Uterus (tissue), 4 donors: ENCODE measurements at places on chromosomes 5 and 9.

DNA sequence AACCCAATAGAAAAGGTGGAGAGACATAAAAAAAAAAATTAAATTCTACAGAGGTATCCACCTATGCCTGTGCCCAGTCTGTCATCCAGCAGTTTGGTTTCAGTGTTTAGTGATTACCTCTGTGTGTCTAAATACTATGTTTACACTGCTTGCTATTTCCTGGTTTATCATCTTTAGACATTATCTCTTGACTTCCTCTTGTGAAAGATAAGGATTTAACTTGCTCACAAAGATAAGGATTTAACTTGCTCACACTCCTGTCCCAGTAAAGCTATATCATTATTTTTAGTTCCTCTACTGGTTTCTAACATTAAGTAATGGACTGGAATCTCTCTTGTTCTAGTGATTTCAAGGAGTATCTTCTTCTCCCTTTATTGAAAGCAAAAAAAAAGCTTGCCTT is 53.9 kb upstream of the ZFR start:
- DNase-seq, result no peak

DNA sequence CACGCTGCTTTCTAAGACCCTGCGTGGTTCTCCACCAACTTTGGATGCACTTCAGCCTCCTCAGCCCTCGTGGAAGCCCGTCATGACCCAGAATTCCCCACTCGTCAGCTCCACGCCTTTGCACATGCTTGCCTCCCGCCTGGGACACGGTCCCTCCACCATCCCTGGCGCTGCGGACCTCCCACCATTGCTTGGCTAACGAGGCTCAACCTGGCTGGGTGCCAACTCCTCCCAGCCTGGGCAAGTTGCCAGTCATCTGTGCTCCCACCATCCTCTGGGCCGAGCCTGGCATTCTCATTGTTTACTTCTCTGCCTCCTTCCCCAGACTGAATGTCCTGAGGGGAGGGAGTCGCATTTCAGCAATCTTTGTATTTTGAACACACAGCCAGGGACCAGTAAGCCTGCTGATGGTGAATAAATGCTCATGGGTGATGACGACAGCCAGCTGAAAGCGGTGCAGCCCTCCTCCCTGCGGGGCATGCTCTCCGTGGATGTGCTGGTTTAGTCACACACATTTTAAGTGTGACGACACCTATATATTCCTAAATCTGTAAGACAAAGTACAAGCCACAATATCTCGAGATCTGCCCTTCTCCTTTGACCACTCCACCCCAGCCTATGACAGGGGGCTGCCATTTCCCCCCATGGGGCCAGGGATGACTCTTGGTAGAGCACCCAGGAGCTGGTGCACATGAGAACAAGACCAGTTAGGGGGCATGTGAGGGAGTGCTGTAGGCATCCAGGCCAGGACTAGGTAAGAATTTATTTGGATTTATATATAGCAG is 37.6 kb downstream of the ANKRD33B start:
- peak; percentile 89 for DNase-seq

DNA sequence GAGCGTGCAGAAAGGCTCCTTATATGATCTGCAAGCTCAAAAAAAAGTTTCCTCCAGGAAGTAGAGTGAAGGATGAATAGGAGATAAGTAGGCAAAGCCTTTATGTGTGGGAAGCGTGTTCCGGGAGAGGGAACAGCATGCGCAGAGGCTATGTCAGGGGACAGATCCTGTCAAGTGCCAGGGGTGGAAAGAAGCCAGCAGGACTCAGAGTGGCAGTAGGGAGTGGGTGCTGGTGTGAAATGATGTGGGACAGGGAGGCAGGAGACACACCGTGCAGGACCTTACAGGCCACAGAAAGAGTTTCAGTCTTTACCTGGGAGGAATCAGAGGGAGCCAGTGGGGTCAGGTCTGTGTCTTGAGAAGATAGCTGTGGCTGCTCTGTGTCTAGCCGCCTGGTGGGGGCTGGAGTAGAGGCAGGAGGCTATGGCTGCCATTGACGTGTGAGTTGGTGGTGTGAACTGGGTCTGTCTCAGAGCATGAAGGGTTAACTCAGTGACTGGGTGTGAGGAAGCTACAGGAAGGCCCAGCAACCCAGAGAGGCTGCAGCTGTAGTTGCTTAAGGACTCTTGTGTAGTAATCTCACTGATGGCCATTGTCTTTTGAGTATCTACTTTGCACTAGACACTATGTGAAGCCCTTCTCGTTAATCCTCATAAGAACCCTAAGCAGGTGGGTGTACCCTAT is 71.3 kb downstream of the PPARGC1B start:
- no peak for DNase-seq

- no peak for DNase-seq
Observed at GRCh38 chr5:67014957-67015400, 181.6 kb downstream of the CD180 start.

DNA sequence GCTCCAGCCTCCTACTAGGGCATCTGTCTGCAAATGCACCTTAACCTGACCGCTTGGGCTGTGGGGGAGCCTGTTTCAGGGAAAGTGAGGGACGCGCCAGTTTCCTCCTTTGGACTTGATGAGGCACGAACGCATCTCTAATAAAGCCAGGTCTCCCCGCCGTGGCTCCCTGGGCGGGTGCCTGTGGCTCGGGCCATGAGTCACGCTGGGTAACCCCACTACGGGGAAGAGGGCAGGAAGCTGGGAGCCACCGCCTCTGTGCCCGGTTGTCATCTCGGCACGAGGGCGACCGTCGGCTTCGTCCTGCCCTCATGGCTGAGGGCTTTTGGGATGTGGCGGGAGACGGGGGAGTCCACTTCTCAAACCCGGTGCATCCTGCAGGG is 12.1 kb downstream of the NOTCH1 start:
- no peak for DNase-seq
